Mesothelial cell of epicardium (in vitro differentiated cells): ENCODE measurements at places on chromosomes 4 and X. TPM values are rescaled to one million over a fixed set of nuclear protein-coding genes. Genes with fewer than 3 reads are reported as not detected.

GRCh38 chrX:118495958-118496762 lies 545 bp downstream of the DOCK11 start:
- DNase-seq, result peak; percentile 21

FRMD7 gene
- 0.07 to 0.18 TPM (median 0.13 TPM) in 3 replicates for total RNA-seq

DNA sequence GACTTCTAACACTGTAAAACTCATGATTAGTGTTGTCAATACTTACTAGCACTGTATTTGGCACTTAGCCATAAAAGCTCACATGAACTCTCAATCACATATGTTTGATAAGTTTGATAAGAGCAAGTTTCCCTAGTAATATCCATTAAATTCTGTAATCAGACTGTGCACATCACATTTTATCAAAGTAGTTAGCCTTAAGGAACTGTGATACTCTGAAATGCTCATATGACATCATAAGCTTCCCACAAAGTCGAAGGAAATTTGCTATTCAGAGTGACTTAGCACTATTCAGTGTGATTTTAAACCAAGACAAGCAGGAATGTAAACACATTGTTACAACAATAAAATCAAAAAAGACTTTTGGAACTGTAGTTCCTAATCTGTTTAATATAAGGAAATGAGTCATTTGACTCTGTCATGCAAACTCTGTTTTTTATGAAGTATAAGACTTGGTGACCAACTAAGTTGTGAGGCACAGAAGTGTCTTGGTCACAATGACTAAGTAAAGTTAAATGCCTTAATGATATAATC lies 6.7 kb downstream of the SLC7A11 start:
- no peak for DNase-seq

- peak; percentile 56 for DNase-seq
Observed at GRCh38 chr4:140238351-140239056, 84.5 kb upstream of the MAML3 start.

- DNase-seq, result no peak
Observed at GRCh38 chr4:184293552-184293951, 75.9 kb upstream of the ENPP6 start.

DNA sequence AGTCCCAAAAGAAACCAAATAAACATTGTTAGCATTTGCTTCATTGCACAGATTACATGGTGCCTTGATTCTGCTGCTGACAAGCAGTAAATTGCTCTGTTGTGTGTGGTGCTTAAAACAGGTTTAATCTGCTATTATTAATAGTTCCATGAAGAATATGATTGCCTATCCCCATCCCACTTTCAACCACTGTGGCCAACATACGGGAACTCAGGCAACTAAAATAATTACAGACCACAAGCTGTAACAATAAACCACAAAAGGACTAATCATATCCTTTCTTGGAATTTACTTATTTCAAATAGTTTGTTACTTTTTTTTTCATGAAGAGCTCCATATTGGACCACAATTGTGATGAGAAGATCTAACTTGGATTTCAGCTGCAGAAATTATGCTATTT lies 131.5 kb downstream of the PACRGL start:
- no peak for DNase-seq

DNA sequence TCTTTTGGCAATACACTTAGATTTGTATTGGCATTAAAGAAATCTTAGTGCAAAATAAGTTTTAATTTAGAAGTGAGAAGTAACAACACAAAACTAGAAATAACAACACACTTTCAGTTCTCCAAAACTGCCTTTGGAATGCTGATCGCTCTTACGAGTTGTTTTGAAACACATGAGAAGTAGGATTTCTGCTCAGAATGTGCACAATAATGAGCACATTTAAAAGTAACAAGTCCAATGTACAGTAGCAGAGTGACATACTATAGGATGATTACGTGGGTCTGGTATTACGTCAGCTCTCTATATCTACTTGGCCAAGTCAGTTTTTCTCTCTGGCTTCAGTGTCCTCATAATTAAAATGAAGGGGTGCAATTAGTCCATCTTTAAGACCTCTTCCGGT lies 164.8 kb downstream of the CHM start:
- no peak for DNase-seq

DNA sequence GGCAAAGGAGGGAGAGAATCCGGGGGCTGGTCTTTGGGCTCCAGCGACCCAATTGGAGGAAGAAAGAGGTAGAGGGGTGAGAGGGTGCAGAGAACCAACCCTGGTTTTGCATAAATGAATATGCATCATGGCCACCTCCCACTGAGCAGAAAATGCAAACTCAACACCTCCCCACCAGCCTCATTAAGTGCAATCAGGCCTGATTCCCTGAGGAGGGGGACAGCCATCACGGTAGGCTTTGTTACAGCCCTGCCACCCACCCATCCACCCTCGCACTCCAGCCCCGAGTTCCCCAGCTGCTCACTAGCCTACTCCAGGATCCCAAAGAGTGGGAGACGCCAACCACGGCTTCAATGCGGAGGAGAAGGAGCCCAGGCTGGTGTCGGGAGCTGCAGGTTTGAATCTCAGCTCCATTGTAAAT lies 48.3 kb upstream of the MAN2B2 start:
- DNase-seq, result no peak

CLOCK gene
- 19.8 to 23.1 TPM (median 22.8 TPM) in 3 replicates for total RNA-seq
